Cortex of kidney (tissue), 1 donor: ENCODE measurements at places on chromosomes 16 and 17.

GRCh38 chr16:9308850-9309249 lies 217.4 kb downstream of the HAPSTR1 start:
- no peak for DNase-seq

- DNase-seq: no peak
These were observed 552.3 kb downstream of the TOX3 start for GRCh38 chr16:51994597-51994996.

- no peak for DNase-seq
These were observed 278.9 kb downstream of the SNX29 start for GRCh38 chr16:12255473-12255872.

DNA sequence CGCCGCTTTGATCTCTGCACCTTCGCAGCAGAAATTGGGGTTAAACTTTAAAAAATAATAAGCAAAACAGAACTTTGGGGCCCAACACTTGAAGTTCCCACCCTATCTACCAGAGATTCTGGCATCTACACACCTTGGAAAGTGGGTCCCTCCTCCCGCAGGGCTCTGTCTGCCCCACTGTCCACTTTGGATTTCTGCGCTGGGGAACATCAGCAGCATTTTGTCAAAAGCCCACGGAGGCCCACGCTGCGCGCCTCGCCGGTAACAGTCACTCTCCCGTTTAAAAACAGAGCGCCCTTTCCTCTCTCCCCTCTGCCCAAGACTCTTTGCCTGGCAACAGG lies 725 bp upstream of the WNT9B start:
- no peak for DNase-seq

- DNase-seq: no peak
These were observed 2.0 kb upstream of the RASL10B start for GRCh38 chr17:35729405-35729833.

- no peak for DNase-seq
These were observed 8.6 kb upstream of the TEX19 start for GRCh38 chr17:82350182-82351030.

- no peak for DNase-seq
These were observed 32.1 kb upstream of the CDH3 start for GRCh38 chr16:68612996-68613395.

GRCh38 chr17:68061512-68062313 lies 26.2 kb downstream of the KPNA2 start:
- no peak for DNase-seq

- DNase-seq: no peak
These were observed 1.4 kb downstream of the NFAT5 start for GRCh38 chr16:69566981-69567680.

GRCh38 chr16:77885571-77886295 lies 97.4 kb downstream of the VAT1L start:
- no peak for DNase-seq

- DNase-seq: no peak
These were observed 55.2 kb downstream of the CMIP start for GRCh38 chr16:81499576-81500380.

DNA sequence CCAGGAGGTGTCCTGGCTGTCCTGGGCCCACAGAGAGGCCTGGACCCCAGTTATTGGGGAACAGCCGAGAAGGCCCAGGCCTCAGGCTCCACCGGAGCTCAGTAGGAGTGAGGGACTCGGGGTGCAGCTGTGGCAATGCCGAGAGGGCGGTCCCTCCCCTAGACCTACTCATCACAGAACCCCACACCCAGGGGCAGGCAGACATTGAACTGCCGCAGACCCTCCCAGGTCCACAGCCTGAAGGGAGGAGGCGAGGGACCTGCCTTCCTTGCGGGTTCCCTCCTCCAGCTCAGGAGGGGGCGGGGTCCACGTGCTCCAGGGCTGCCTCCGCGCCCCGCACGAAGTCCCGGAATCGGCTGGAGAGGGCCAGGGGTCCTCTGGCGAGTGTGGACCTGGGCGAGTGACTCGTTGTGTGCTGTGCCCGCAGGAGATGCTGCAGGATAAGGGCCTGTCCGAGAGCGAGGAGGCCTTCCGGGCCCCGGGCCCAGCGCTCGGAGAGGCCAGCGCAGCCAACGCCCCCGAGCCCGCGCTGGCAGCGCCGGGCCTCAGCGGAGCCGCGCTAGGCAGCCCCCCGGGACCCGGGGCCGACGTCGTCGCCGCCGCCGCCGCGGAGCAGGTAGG lies 3.9 kb downstream of the TBX4 start:
- no peak for DNase-seq

DNA sequence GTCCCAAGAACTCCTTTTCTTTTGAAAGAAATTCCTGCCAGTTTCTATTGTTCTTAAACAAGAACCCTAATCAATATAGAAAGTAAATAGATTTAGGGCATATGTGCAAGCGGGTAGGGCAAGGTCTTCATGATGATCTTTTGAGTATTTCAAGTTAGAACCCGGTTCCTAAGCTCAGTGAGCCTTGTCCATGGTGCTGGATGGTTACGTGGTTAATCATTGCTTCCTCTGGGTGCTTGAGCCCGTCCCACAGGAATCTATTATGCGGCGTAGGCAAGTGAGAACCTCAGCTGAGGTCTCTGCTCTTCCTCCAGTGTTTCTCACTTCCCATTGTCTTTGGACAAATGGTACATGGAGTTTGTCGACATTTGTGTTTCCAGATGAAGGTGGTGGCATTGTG lies 580.8 kb upstream of the EEF2KMT start:
- no peak for DNase-seq
